Choroid plexus epithelial cell (primary cell): ENCODE measurements at places on chromosomes 13 and 19.
A peak's percentile ranks its signal among the peaks of the same experiment; 100 is the strongest.

DNA sequence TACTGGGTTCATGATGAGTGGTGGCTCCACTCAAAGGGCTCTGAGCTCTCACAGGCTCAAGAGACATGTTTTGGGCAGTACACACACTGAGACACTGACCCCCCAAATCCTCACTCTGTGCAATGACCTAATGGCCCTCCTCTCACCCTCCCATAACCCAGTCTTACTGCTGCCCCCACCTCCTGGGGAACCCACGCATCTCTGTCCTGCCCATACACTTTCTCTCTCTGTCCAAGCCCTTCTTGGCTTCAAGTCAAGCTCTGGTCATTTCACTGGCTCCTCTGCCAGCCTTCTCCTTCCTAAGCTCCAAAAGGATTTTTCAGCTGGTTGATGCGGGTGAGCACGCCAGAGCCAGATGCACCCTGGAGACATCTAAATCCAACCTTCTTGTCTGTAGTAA lies 187.9 kb upstream of the TSHZ3 start:
- DNase-seq = no peak

DNA sequence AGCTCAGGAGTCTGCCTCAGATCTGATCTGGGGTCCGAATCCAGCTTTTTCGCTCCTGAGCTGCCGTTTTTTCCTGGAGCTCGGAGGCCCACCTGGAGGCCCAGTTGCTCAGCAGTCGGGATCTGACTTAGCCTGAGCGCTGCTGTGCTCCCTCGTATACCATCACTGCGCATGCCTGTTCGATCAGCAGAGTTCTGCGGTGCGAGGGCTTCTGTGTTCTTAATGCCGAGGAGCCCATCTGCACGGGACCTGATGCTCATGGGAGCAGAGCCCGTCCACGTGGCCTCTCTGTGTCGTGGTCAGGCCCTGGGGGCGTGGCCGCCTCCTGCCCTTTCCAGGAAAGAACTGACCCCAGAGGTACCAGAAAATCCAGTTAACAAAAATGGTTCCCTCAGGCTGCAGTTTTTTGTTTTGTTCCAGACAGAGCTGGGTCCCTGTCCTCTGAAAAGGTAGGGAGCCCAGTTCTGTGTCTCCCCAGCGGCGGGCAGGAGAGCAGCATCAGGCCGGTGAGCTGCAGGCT lies 57.4 kb downstream of the MCF2L start:
- DNase-seq = no peak

GRCh38 chr19:46392252-46392801 lies 21.0 kb downstream of the CCDC8 start:
- DNase-seq = peak; percentile 71

GRCh38 chr13:52162279-52163101 lies 3.1 kb upstream of the NEK3 start:
- peak; percentile 68 for DNase-seq

GRCh38 chr13:106344342-106344741 lies 191.1 kb downstream of the EFNB2 start:
- DNase-seq = peak; percentile 4

DNA sequence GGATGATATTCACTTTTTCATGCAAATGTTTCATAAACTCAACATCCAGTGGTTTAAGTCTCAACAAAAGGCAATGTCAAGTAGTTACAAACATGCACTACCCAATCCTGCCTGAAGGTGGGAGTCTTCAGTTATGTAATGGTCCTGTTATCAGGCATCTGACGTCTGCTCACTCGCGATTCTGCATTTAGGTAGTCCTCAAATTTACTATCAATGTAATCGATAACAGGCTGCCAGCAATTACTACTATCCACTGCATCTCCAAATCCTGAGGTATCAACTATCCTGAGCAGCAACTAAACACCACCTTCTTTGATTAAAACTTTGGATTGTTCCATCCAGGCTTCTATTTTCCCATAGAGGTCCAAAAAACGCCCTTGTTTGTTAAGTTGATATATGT lies 51.2 kb downstream of the NLRP12 start:
- DNase-seq = peak; percentile 79

DNA sequence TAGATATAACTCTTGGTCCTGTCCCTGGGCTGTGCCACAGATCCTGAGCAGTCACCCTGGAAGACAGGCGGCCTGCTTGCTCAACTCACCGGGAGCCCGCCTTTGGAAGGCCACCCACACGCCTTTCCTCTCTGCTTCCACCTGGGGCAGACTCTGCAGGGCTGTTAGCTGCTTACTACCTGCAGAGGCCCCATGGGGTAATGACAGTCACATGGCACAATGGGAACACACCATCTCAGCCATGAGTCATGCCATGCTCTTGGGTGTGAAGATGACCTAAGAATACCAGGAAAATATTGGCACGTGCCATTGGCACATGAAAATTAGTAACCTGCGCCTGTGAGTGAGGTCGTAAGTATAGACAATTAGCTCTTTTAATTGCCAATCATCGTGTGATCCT lies 108.6 kb downstream of the COL4A2 start:
- DNase-seq = no peak

DNA sequence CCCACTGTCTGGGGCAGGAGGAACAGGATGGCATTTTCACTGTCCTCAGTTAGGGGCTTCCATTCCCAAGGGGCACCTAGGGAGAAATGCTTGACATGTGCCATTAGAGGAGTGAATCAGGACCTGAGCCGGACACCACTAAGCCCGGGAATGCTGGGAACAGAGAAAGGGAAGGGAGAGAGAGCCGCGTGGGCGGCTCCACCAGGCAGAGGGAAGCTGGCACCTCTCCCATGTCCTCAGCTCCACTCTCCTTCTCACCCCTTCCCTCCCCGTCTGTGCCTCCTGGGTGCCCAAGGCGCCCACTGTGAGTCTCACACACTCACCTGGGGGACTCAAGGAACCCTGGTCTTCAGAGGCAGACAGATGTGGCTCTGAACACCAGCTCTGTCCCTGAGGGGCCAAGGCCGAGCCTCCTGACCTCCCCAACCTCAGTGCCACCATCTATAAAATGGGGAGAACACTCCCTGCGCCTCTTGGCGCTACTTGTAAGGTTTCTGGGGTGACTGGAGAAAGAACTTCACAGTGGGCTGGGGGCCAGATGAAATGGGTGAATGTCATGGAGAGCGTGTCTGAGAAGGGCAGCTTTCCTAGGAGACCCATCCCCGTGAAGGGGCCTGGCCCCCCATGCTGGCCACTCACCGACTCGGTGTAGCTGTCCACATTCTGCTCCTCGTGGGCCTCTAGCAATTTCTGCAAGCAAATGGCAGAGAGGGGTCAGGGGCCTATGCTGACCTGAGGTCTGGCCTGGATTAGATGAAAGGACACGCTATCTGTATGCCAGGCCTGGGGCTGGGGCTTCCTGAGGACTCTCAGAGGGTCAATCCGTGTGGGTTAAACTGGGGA lies 5.3 kb upstream of the KPTN start:
- no peak for DNase-seq

- DNase-seq = no peak
Observed at GRCh38 chr19:1317274-1318003, 31.8 kb downstream of the EFNA2 start.

GRCh38 chr19:45161738-45162607 lies 1.2 kb upstream of the NKPD1 start:
- DNase-seq = peak; percentile 55

DNA sequence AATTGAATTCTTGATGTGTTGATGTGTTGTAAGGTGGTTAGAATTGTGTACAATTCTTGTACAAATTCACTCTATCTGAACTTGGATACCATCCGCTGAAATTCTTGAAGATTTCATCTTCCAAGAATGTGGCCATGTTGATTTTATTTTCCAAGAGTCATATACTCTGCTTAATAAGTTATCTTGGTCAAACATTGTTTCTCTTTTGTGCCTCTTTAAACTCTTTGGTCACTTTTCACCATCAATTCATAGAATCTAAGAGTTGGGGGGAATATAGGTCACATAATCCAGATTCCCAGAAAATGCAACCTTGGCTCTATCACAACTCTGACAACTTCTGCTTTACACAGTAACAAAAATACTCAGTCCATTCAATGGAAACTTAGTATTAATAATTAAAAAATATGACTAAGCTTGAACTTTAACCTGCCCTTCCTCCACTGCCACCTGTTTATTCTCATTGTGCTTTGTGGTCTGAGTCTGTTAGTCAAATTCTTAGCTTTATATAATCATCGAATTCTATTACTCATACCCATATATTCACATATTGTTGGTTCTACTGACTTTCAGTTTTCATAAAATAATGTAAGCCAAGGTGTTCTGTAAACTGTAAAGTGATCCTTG lies 373.2 kb downstream of the LMO7 start:
- DNase-seq = no peak

GRCh38 chr13:28220166-28220565 lies 81.8 kb downstream of the PAN3 start:
- peak; percentile 81 for DNase-seq

- peak; percentile 23 for DNase-seq
Observed at GRCh38 chr19:15393963-15394362, 14.4 kb upstream of the AKAP8 start.

DNA sequence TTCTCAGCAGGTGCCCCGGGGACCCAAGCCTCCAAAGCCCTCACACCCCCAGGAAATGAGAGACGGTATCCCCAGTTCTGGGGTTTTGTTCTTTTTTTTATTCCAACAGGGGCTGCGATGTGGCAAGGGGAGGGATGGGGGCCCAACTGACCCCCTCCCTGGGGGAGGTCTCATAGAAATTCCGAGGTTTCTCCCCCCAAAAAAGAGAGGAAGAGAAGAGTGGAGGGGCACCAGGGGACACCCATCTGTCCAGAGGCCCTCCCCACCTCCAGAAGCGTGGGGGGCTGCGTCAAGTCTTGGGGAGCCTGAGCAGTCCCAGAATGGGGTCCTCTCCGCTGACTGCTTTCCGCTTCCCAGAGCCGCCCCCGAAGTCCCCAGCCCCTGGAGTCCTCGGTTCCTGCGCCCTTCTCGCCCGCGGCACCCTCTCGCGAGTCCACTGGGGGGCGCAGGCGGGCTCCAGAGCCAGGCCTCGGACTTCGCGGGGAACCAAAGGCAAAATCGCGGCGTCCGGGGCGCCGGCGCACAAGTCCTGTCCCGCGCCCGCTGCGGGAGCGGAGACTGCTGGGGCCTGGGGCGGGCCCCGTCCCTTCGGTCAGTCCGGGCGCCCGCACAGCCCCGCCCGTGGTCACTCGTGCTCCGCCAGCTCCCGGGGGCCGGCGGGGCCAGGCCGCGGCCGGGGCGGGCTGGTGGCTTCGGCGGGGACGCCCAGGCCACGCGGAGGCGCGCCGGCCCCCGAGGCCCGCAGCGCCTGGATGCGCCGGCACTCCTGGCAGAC lies 4.4 kb upstream of the ATP1A3 start:
- peak; percentile 53 for DNase-seq

DNA sequence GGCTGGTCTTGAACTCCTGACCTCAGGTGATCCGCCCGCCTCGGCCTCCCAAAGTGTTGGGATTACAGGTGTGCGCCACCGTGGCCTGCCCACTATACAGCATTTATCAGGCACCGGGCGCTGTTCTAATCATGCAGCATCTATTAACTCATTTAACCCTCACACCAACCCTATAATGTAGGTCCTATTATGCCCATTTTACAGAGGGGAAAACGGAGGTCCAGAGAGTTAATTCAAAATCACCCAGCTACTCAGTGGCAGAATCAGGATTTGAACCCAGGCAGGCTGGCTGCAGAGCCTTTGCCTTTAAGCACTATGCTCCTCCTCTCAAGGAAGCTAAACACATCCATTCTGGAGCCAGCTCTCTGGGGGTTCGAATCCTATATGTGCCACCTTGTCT lies 54.3 kb downstream of the MAP4K1 start:
- DNase-seq = no peak

- DNase-seq = no peak
Observed at GRCh38 chr19:13693889-13694288, 70.4 kb upstream of the MRI1 start.

DNA sequence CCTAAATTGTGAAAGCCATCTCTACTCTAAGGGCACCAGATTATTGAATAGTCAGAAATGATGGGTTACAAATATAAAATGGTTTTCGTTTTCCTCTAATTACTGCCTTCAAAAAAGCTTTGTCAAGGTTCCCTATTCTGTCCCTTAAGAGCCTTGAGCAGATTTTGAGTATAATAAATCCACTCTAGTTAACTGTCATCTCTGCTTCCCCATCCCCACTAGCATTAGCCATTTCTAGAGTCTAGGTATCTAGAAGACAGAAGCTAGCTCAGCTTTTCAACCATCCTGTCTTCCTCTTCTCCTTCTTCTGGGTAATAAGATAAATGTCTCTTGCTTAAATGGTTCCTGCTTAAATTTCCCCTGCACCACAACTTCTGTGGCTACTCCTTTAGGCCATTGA lies 290.4 kb downstream of the DACH1 start:
- DNase-seq = no peak

DNA sequence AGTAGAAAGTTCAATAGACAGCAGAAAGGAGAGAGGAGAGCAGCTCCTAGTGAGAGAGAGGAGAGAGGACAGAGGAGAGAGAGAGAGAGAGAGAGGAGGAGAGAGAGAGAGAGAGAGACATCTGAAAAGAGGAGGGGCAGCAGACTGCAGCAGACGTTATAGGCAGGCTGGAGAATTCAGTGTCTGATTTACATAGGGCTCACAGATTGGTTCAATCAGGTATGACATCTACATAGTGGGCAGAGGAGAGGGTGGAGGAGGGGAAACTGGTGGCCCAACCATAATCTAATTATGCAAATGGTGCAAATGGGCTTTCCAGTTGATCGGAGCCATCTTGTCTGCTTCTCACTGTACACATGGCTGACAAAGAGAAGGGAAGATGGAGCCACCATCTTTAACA lies 221.3 kb upstream of the TRPC4 start:
- no peak for DNase-seq

DNA sequence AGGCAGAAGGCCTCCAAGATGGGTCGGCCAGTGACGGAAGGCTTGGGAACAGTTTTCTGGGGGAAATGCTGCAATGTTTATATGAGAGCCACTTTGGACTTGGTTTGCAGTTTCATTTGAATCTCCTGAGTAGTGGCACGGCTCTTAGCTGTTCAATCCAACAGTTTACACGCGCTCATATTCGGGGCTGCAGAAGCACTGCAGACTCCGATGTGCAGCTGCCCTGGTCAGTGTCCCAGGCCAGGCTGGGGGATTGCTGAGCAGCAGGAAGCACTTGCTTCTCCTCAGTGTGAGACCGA lies 31.7 kb downstream of the CEBPG start:
- DNase-seq = no peak

DNA sequence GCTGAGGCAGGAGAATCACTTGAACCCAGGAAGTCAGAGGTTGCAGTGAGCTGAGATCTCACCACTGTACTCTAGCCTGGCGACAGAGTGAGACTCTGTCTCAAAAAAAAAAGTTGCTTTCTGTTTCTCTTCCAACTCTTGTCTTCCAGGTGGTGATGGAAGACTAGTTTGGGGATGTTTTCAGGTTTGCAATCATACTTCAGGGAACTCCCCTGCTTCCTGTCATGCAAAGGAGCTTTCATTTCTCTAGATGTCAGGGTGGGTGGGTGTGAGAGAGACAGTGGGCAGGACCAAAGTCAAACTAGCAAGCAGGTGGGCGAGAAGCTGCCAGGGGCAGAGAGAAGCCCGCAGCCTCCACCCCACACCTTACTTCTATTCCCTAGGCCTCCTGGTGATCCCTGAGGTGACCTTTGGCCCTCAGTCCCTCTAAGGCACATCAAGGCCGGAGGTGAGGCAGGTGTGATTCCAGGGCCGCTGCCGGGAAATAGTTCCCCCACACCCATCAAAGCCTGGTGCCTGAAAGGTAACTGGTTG lies 25.7 kb downstream of the CCNE1 start:
- DNase-seq = no peak

- no peak for DNase-seq
Observed at GRCh38 chr13:112688560-112689302, 1.1 kb upstream of the ATP11A start.

GRCh38 chr13:45879666-45880065 lies 28.1 kb upstream of the SIAH3 start:
- DNase-seq = peak; percentile 9
